Stimulated activated CD4-positive, alpha-beta T cell treated with anti-CD3 and anti-CD28 coated beads, Interleukin-15, amount 100 ng/mL, for 48 hours (primary cell): ENCODE measurements at places on chromosomes 7 and 10.

GRCh38 chr7:54877683-54878082 is 118.7 kb upstream of the SEC61G start:
- DNase-seq = no peak

GRCh38 chr7:134866617-134867016 is 87.2 kb downstream of the CALD1 start:
- no peak for DNase-seq

GRCh38 chr7:66800591-66800990 is 60.1 kb downstream of the RABGEF1 start:
- no peak for DNase-seq

GRCh38 chr10:119896061-119896655 is 3.6 kb downstream of the SEC23IP start:
- DNase-seq = no peak

GRCh38 chr7:12741951-12742575 is 54.6 kb downstream of the ARL4A start:
- DNase-seq = no peak

DNA sequence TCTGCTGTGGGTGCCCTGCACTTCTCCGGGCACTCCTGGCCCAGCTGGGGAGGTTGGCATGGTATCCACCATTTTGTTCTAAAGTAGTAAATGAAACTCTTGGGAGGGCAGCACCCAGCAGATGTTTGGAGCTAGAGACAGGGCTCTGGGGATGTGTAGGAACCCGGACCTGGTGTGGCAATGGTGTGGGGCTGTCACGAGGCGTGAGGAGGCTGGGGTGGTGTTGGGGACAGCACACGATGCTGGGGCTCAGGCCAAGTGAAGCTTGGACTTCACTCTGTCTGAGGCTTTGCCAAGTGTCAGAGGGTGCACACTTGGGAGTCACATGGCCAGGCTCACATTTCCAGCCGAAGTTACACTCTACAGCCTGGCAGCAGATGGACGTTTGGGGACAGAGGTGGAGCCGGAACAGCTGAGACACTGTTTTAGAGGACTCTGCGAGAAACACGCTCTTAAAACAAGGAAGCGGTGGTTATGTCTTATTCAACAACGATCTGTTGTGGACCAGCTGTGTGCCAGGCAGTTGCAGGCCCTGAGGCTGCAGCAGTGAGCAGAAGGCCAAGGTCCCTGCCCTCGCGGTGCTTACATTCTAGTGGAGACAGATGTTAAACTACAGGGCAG is 118.2 kb downstream of the CUX1 start:
- no peak for DNase-seq

- no peak for DNase-seq
These were observed 366.1 kb downstream of the EXOC4 start for GRCh38 chr7:133618970-133619369.

- no peak for DNase-seq
These were observed 198.1 kb downstream of the AUTS2 start for GRCh38 chr7:69796416-69796815.

GRCh38 chr7:102985176-102985783 is 72.5 kb downstream of the LRRC17 start:
- DNase-seq = no peak

DNA sequence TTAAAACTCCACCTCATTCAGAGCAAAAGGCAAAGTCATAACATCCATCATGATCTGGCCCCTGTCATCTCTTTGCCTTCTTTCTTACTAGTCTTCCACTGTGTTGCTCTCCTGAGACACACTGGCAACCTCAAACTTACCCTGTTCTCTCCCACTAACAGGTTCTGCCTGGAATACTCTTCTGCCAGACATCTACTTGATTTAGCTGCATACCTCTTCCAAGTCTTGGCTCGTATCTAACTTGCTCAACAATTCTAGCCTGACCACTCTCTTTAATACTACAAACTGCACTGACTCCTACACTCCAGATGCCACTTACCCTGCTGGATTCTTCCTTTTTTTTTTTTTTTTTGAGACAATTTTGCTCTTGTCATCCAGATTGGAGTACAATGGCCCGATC is 167.0 kb upstream of the MTPN start:
- no peak for DNase-seq

DNA sequence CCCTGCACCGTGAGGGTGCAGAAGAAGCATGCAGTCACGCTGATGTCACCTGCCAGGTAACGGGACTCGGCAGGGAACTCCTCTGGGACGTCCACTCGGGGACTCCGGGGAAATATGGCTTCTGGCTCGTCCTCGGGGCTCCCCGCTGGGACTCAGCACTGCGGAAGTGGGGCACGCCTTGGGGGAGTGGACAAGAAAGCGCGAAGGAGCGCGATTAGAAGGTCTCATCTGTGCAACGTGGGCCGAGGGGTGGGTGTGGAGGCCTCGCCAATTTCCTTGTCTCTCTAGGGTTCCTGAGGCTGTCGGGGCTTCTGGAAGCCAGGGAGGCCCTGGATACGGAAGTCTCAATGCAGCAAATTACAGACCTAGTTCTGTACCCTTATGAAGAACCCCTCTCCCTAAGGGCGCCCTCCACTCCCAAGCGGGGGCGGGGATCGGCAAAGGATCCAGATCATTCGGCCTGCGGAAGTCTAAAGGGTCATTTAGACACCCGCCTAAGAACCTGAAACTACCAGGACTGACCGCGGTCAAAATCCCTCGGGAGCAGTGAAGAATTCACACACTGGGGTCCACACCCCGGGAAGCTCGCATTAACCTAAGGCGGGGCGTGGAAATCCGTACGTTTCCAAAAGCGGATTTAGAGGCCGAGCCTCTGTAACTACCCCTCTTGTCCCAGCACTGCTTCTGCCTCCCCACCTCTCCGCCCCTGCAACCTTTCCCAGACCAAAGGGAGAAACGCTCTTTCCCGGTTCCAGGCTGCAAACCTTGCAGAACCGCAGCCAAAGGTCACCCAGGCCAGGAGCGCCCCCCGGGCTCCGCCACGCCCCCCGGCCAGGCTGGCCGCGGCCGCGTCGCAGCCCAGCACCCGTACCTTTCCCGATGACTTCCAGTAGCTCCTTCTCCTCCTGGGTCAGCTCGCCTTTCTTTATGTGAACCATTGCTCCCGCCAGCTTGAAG is 640 bp downstream of the ANKMY2 start:
- DNase-seq = peak; percentile 31

DNA sequence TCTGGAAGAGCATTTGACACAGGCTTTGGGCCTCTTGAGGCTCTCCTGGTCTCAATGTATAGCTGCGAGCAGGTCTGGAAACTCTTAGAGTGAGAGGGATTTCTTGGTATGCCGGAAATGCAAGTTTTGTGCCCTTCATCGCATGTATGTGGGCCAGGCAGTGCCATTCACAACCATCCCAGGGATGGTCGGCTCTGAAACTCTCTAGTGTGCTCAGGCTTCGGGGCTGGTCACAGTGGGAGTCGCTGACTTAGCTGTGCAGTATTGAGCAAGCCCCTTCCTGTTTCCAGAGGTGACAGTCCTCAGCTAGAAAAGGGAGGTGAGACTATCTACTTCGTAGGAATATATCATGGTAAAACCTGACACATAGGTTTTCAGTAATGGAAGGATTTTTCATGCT is 2.0 kb upstream of the AOAH start:
- DNase-seq = no peak

GRCh38 chr10:78656417-78657162 is 412.2 kb upstream of the ZMIZ1 start:
- DNase-seq = no peak

DNA sequence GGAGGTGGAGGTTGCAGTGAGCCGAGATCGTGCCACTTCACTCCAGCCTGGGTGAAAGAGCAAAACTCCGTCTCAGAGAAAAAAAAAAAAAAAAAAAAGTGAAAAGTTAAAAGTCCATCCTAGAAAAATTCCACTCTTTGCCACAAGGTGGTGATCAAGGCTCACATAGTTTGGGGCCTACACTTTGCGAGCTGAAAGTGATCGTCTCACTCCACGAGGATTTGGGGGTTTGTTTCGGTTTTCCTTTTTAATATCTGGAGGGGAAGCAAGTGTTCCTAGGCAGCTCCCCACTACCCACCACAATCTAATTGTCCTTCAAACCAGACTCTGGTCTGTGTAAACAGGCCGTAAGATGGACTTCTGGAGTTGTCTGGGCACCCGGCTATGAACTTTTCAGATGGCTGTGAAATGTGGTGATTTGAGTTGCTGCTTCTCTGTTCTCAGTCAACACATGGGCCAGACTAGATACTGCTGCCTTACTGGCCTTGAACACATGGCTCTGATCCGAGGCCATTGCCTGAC is 27.1 kb downstream of the PRLHR start:
- peak; percentile 25 for DNase-seq

GRCh38 chr10:31974434-31975124 is 45.9 kb upstream of the ARHGAP12 start:
- DNase-seq = no peak

GRCh38 chr10:120115959-120116358 is 223.4 kb downstream of the SEC23IP start:
- no peak for DNase-seq

DNA sequence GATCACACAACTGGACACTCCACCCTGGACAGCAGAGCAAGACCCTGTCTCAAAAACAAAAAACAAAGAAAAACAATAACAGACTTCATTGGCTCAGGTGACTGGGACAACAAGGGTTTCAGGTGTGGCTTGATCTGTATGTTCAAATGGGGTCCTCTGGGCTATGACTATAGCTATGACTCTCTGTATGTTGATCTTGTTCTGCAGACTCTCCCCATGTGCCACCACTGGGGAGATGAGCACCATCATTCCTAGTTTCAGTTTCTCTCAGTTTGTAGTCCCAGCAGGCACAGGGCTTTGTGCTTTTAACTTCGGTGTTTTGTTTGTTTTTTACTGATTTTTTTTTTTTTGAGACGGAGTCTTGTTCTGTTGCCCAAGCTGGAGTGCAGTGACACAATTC is 53.8 kb downstream of the SUFU start:
- no peak for DNase-seq

- DNase-seq = no peak
These were observed 82.3 kb downstream of the DAGLB start for GRCh38 chr7:6365451-6365850.

DNA sequence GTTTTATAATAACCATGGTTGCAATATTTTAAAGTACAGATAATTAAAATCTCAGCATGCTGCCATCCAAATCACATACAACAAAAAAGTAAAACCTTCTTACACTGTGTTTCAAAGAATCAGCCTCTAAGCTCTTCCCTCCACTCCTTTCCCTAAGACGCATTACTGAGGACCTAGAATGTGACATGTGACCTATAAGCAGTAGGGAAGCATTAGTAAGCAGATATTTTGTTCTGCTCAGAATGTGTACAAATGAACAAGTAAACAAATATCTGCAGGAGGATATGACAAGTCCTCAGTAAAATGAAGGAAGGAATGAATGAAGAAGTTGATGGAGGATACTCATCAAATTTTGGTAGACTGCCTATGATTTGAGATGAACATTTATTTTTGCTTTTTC is 49.1 kb downstream of the RAB11FIP2 start:
- no peak for DNase-seq

DNA sequence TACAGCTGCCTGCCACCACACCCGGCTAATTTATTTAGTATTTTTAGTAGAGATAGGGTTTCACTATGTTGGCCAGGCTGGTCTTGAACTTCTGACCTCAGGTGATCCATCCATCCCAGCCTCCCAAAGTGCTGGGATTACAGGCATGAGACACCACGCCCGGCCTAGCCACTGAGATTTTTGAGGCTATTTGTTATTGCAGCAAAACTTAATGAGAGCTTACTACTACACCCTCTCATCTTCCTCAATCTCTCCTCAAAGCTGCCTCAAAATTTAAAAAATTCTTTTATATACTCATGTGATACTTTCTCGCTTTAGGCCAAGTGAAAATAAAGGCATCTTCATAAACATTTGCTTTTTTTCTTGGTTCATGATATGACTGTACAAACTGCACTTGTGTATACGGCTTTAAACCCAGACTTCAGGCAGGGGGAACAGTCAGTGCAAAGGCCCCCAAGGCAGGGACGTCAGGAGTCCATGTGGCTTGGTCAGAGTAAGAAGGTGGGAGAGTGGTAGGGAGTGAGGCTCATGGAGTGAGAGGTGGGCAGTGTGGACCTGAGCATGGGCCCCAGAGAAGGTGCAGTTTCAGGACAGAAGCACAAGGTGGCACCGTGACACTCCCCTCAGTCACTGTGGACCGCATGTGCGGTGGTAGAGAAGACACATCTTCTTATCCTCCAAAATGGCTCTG is 55.5 kb downstream of the SYPL1 start:
- peak; percentile 50 for DNase-seq

GRCh38 chr7:12737836-12738235 is 50.4 kb downstream of the ARL4A start:
- no peak for DNase-seq

- no peak for DNase-seq
These were observed 79.6 kb downstream of the HGF start for GRCh38 chr7:81690251-81690650.

GRCh38 chr7:155360495-155361345 is 63.0 kb downstream of the INSIG1 start:
- DNase-seq = no peak

GRCh38 chr10:35420044-35420443 is 83.7 kb downstream of the CCNY start:
- DNase-seq = no peak

- no peak for DNase-seq
These were observed 487.6 kb upstream of the ZMIZ1 start for GRCh38 chr10:78581133-78581694.

GRCh38 chr10:126247446-126247975 is 140.8 kb downstream of the ADAM12 start:
- no peak for DNase-seq

DNA sequence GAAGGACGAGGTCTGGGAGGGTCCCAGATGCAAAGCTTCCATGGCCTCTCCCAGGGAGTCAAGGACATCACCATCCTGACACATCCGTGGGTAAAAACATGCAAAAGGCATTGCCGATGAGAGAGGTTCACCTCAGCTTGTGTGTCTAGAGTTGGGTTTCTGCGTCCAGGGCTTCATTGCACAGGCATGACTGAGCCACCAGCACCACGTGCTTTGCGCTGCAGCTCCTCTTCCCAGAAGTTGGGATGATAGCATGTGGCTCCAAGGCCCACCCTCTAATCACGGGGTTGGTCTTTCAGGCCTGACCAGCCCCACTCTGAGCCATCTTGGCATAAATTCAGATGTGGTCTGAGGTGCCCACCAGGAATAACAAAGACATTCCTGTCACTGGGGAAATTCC is 7.1 kb upstream of the RASGEF1A start:
- DNase-seq = no peak

GRCh38 chr7:51318886-51319579 is 2.4 kb upstream of the COBL start:
- no peak for DNase-seq
